Activated naive CD8-positive, alpha-beta T cell treated with anti-CD3 and anti-CD28 coated beads, Interleukin-2, amount 10 ng/mL, durations not matched to agents 7 days and 5 days (primary cell): ENCODE measurements at places on chromosomes 2 and 18. TPM values are rescaled to one million over a fixed set of nuclear protein-coding genes. Genes with fewer than 3 reads are reported as not detected.

AAMP gene
- total RNA-seq, result 51.7 TPM

HRH4 gene
- 0.23 TPM for total RNA-seq

GRCh38 chr2:64295326-64296139 lies 151.3 kb upstream of the PELI1 start:
- H3K4me1 ChIP-seq, result peaks cover 7% of the 10 kb centered on the region
- no peak overlapping the region for H3K27ac ChIP-seq
- H3K27me3 ChIP-seq, result peaks cover 8% of the 10 kb centered on the region

DNA sequence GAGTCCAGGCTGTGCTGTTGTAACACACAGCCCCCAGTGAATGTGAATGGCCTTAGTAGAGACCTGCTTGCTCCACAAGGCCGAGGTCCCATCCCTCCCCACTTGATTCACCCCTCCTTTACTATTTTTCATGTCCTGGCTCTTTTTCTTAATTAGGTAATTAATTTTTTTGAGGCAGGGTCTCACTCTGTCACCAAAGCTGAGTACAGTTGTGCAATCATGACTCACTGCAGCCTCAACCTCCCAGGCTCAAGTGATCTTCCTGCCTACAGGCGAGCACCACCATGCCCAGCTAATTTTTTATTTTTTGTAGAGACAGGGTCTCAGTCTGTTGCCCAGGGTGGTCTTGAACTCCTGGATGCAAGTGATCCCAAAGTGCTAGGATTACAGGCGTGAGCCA lies 19.3 kb downstream of the FBLN7 start:
- no peak overlapping the region for H3K27ac ChIP-seq
- no peaks in the 10 kb centered on the region for H3K36me3 ChIP-seq
- H3K4me3 ChIP-seq, result no peak overlapping the region
- peaks cover 32% of the 10 kb centered on the region for H3K4me1 ChIP-seq

- H3K4me3 ChIP-seq, result no peak overlapping the region
- DNase-seq, result no peak
- H3K27me3 ChIP-seq, result peaks cover 2% of the 10 kb centered on the region
- H3K27ac ChIP-seq, result no peak overlapping the region
- no peaks in the 10 kb centered on the region for H3K36me3 ChIP-seq
Measured at GRCh38 chr2:188518381-188518780, 226.7 kb downstream of the GULP1 start.

DNA sequence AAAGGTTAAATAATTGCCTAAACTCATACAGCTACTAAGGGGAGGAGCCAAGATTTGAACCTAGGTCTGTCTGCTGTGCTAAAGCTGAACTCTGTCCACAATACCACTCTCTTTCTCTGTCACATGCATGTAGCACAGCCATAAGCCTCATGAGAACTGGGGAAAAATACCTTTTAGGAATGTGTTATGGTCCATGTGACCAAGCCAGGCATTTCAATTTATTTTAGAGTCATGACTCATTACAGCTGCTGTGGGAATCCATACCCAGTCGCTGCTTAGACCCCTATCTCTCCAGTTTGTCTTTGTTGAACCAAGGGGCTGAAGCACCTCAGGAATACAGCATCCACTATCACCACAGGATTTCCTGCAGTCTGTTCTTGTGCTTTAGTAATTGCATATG lies 200.0 kb upstream of the SIX3 start:
- H3K27me3 ChIP-seq, result no peaks in the 10 kb centered on the region
- no peaks in the 10 kb centered on the region for H3K4me1 ChIP-seq
- H3K27ac ChIP-seq, result no peak overlapping the region
- no peak overlapping the region for H3K4me3 ChIP-seq

DNA sequence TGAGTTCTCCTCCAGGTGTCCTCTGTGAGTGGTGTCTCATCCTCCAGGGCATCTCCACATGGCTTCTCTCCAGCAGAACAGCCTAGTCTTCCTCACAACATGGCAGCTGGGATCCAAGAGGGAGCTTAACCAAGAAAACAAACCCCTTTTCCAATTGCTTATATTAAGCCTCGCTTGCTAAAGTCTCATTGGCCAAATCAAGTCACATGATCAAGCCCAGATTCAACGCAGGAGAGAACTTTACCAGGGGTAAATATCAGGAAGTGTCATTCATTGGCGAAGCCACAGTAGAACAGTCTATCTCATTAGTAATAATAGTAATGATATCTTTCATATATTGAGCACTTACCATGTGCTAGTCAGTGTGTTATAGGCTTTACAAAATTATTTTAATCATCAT lies 53.1 kb downstream of the CDC42EP3 start:
- no peak overlapping the region for H3K27ac ChIP-seq
- DNase-seq, result no peak
- no peaks in the 10 kb centered on the region for H3K27me3 ChIP-seq
